DMS53 (cell line): ENCODE measurements at places on chromosomes 1 and 21.

DNA sequence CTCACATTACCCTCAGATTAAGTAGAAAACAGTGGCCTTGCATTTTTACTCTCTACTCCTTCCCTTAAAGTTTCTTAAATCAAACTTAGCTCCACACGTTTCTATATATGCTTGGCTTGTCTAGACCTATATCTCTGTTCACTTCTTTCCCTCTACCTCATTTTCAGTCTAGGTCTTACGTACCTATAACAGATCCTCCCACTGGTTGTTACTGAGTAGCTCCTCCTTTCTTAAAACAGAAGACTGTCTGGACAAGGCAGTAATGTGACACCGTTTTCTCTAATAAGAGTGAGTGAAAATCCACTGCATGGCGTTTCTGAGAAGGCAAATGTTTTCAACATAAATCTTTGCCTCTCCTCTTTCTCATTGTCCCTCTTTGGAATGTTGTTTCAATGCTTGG, 211.7 kb upstream of the POGK start:
- no peak for DNase-seq

GRCh38 chr1:210236840-210237409, 4.3 kb downstream of the SERTAD4 start:
- no peak for DNase-seq

DNA sequence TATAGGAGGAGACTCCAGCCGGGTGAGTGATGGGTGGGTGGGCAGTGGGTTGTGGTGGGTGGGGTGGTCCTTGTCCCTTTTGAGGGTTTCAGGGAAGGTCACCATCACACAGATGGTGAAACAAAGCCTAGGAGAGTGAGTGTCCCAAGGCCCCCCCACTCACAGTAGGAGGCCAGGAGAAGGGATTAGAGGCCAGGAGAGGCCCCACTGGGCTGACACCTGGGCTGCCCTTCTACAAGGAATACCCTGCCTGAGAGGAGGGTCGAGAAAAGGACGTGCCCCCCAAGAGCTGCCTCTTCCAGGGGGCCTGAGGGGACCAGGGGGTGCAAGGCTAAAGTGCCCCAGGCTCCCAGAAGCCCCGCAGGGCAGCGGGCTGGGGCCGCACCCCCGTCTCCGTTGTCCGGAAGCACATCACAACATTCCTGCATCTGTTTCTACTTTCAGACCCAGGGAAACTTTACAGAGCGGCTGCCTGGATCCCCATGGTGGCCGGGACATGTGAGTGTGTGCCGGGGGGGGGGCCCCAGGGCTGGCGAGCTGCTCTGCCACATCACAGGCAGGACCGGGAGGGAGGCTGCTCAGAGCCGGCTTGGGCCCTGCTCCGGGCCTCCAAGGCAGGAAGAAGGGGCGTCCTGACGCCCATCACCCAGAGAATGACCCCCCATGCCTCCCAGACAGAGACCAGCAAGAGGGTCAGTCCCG, 68.2 kb downstream of the ARHGEF16 start:
- no peak for DNase-seq

DNA sequence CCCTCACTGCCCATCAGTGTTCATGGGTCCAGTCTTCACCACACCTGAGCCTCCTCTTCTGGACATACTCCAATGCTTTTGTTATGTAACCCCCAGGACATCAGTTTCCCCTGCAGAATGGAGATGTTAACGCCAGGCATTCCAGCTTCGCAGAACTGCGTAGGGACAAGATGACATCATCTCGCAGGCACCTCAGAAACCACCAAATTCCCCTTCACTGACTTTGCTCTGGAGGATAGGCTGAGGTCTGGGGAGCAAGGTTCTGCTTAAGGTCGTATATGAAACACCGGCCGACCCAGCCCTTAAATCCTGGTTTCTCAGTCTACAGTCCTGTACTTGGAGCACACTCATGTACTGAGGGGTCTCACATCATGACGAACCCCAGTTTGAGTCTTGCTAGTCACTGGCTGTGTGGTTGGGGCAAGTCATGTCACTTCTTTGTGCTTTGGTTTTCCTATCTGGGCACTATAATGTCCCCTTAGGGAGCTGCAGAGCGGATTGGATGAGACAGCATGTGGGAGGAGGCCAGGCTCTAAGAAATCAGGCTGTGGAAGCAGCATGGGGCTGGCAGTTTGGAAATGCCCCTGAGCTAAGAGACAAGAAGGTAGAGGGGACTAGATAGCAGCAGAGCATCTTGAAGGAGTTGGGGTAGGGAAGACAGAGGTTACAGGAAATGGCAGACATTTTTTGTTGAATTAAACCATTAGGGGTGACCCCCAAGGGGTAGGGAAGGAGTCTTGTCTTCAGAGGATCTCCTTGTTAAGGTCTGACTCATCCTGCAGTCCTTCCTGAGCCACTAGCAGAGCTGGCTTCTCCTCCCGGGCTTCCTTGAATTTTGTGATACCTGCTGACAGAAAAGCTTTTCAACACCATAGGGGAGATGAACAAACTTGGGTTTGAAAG, 138.3 kb downstream of the FOXD2 start:
- no peak for DNase-seq

GRCh38 chr21:45187646-45188045, 100.0 kb downstream of the POFUT2 start:
- DNase-seq = peak; percentile 19

- DNase-seq = no peak
Observed at GRCh38 chr1:168362991-168363390, 82.3 kb downstream of the TBX19 start.

DNA sequence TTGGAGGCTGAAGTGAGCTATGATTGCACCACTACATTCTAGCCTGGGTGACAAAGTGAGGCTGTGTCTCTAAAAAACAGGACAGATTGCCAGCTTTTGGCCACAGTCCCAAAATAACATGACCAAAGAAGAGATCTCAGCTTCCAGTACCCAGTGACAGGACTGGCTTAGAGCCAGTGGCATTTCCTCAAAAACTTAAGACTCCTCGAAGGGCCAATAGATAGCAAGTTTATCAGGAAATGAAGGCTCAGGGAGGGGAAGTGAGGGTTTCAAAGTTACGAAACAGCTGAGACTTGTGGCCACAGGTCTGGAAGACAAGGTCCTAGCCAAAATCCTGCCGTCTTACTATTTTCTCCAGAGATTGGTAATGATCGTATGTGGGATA, 6.3 kb upstream of the TMEM39B start:
- peak; percentile 29 for DNase-seq

- DNase-seq = no peak
Observed at GRCh38 chr1:225468270-225469020, 40.6 kb upstream of the LBR start.

GRCh38 chr1:43691871-43692815, 15.2 kb upstream of the ST3GAL3 start:
- no peak for DNase-seq

DNA sequence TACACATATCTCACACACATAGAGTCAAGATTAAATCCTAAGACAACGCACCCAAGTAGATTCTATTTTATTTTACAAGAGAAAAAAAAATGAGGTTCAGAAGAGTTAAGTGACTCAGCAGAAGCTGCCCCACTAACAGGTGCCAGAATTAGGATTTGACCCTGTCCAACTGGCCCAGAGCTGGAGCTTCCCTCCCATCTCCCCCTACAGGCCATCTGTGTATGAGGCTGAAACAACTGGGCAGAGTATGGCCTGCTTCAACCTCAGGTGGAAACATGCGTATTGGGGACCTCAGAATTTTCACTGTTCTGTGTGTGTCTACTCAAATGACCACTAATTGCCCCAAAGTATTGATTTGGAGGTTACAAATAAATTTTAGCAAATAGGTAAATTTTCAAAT, 29.9 kb downstream of the PSMG1 start:
- DNase-seq = peak; percentile 51

GRCh38 chr1:118206966-118207365, 21.9 kb upstream of the SPAG17 start:
- DNase-seq = no peak

GRCh38 chr1:147504801-147505311, 36.4 kb upstream of the BCL9 start:
- DNase-seq = peak; percentile 93

- DNase-seq = peak; percentile 77
Observed at GRCh38 chr21:39669485-39669884, 56.7 kb downstream of the B3GALT5 start.
